ENCODE measurements at places on chromosomes 5 and 9.

DNA sequence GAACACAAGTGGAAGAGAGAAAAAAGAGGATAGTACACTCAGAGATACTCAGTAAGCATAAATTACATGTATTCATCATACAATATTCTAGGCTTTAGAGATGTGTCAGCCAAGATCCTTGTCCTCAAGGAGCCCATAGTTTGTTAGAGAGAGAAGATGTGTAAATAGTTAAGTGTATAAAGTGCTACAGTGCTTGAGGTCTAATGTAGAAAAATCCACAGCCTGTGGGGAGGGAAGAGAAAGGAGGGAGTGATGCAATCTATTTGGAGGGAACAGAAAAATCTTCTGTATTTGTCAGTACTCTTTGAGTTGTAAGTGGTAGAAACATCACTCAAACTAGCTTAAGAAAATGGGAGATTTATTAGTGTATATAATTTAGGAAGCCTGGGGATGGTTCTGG lies 81.9 kb downstream of the PALM2AKAP2 start:
- DNase-seq = no peak

DNA sequence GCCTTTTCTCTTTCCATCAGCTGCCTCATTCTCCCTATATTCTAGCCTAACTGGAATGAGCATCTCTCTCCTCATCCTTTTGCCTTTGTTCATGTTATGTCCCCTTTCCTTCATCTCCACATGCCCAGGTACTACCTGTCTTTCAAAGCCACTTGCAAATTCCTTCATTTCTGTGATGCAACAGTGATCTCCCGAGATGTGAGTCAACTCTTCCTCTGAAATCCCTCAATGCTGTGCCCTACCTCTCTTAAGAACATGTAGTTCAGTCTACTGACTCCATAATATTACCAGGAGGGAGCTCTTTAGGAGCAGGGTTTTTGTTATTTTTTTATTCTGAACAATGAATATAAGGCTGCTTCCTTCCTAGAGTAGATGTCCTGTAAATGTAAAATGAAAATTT lies 91.6 kb downstream of the ZNF462 start:
- no peak for DNase-seq

DNA sequence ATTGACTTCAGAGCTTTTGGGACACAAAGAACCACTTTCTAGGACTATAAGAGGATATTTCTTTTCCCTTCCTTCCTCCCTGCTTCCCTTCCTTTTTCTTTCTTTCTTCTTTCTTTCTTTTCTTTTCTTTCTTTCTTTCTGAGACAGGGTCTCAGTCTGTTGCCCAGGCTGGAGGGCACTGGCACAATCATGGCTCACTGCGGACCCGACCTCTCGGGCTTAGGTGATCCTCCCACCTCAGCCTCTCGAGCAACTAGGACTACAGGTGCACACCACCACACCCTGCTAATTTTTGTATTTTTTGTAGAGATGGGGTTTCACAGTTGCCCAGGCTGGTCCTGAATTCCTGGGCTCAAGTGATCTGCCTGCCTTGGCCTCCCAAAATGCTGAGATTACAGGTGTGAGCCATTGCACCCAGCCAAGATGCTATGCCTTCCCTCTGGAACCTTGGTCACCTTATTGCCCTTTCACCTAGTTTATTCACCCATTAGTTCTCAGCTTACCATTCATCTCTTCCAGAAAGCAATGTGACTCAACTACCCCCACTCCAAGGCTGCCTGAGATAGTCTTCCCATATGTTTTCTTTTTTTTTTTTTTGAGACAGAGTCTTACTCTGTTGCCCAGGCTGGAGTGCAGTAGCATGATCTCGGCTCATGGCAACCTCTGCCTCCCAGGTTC lies 10.1 kb downstream of the PLIN2 start:
- no peak for DNase-seq

- no peak for DNase-seq
These were observed 2.8 kb downstream of the MCCC2 start for GRCh38 chr5:71589903-71590302.

GRCh38 chr5:142946547-142947426 lies 176.6 kb downstream of the ARHGAP26 start:
- no peak for DNase-seq

DNA sequence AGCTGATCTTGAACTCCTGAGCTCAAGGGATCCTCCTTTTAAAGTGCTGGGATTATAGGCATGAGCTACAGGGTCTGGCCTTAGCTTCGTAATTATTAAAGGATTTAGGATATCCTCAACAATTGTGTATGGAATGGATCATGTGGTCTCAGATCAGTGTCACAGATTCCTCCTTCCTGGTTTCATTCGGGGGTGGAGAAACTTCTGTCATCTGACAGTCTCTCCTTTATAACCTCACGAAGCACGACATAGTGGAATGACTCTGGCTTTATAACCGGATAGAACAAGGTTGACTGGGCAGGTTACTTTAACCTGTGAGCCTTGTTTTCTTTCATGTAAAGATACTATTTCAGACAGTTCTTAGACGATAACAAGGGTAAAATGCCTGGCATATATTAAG lies 4.4 kb upstream of the GNG10 start:
- no peak for DNase-seq

GRCh38 chr5:38473008-38473407 lies 83.4 kb downstream of the LIFR start:
- DNase-seq = no peak

- no peak for DNase-seq
These were observed 89.9 kb upstream of the PTCH1 start for GRCh38 chr9:95606489-95607350.

- DNase-seq = no peak
These were observed 14.9 kb upstream of the SLC22A5 start for GRCh38 chr5:132354381-132355139.

DNA sequence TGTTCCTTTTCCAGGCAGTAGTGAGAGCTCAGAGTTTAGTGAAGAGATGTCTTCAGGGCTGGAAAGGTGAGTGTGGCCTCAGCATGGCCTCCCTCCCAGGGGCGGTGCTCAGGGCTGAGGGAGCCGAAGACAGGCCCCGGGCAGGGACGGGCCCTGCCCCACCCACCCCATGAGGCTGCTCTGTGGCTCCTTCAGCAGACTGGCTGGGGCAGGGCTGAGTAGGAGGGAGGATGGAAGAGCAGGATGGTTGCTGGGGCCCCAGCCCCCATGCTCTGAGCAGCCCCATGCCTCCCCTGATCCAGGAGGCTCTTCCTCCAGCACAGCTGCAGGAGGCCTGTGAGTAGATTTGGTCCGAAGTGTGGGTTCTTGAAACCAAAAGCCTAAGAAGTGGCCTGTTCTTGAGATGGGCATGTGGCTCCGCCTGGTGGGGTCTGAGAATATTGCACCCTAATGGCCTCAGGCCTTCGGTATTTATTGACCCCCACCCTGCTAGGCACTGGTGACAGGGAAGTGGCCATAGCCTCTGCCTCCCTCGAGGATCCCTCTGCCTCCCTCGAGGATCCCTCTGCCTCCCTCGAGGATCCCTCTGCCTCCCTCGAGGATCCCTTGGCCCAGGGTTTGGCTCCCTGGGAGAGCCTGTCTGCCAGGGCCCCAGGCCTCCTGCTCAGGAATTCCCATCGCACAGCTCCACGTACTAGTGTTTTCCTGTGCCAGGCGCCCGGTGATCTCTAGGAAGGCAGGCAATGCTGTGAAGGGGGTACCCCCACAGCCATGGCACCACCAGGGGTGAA lies 65.4 kb upstream of the GARNL3 start:
- DNase-seq = peak; percentile 46

DNA sequence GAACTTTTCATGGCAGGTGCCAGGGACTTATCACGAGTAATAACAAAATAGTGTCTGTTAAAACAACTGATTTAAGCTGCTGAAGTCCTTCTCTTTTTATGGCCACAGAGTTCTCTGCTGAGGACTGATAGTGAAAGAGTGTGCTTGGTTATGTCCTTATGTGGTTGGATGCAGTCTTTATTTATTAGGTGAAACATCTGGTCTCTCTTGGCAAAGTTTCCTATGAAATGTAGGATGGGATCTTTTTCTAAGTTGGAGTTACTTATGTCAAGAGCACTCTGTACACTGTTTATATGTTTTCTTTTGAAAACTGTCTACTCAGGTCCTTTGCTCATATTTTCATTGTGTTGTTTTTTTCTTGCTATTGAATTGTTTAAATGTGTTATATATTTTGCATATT lies 1816.1 kb upstream of the C9orf72 start:
- no peak for DNase-seq

DNA sequence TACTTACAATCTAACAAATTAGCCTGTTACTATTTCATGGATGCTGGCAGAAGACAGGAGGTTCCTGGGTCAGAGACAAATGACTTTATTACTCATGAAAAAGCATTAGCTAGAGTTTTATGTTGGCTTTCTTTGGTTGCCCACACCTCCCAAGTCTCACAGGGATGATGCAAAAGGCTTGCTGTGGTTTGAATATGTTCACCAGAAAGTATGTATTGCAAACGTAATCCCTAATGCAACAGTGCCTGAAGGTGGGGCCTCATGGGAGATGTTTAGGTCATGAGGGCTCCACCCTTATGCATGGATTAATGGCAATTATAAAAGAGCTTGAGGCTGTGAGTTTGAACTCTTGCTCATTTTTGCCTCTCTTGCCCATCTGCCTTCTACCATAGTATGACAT lies 28.5 kb downstream of the DPYSL3 start:
- no peak for DNase-seq

DNA sequence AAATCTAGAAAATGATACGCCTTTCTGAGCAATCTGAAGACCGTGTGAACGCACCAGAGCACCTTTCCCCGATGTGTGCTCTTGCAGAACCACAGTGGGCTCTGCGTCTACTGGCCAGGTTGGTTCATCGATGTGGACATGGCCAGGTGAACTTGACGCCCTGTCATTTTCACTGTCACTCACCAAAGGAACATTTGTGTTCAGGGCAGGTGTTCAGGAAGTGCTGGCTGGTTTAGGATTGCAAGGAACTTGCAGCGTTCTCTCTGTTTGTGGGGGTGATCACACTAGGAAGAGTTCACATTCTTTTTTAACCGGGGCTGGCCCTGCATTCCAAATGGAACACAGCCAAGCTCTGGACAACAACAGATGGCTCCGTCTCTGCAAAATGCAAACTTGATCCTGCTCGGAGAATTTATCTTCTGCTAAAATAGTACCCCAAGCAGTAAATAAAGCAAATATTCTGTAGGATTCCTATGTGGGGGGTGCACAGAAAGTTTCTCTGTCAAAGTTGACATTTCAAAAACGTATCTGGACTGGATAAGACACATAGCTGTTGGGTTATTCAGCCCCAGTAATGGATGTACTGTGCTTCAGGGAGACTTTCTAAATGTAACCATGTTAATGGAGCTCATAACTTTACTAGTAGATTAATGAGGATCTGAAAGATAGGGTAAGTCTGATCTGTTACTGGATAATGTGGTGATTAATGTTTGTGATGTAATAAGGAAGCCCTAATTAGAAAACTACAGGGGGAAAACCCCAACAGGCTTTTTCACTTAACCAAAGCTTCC lies 45.7 kb upstream of the FANCC start:
- DNase-seq = no peak

- DNase-seq = no peak
These were observed 355.4 kb downstream of the PDE4D start for GRCh38 chr5:59537961-59538749.

- no peak for DNase-seq
These were observed 226.1 kb downstream of the DTWD2 start for GRCh38 chr5:118762291-118762690.

GRCh38 chr5:132473668-132474067 lies 16.9 kb downstream of the IRF1 start:
- DNase-seq = no peak

GRCh38 chr9:69963803-69964202 lies 79.8 kb upstream of the MAMDC2 start:
- DNase-seq = no peak

DNA sequence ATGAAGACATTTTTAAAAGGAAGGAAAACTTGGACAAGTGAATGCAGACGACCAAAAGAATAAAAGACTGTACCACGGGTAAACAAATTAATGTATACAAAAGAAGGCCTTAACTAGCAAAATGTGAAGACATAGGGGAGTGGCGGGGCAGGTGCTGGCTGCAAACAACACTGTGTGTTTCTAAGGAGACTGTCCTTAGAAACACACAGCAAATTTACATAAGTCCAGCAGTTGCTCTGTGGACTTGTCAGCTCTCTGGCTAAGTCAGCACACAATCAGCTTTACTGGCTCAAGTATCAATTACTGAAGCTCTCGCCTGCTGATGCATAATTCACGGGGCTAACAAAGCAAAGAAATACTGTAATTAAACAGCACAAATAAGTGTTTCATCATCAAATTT lies 24.8 kb downstream of the PTBP3 start:
- no peak for DNase-seq

DNA sequence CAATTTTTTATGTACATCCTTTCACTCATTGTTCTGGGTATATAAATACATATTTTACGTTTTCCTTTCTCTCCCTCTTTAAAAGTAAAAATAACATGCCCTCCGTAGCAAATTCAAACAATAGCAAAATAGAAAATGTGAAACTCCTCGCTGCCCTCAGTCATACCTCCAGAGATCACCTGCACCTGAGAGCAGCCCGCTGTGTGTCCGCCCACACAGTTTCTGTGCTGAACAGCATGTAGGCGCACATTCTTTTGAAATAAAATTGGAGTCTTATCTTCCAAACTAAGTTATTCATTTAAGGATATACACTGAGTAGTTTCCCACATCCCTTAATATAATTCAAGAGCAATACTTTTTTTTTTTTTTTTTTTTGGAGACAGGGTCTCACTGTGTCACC lies 255.7 kb downstream of the AOPEP start:
- DNase-seq = no peak

DNA sequence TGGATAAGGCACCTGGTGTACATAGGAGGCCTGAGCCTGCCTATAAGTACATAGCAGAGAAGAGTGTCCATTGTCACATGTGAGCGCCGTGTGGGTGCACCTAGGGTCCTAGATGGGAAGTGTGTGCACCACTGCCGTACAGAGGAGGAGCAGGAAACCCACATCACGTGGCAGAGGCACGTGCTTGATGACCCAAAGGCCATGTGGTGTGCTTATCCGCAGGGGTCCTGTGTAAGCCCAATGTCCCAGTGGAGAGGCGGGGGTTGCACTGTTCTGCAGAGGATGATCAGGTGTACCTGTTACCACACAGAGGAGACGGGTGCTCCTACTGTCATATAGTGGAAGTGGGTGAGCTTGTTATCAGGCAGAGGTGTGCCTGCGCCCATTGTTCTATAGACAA lies 354.1 kb upstream of the IRX2 start:
- no peak for DNase-seq

GRCh38 chr5:87383216-87383615 lies 29.5 kb downstream of the CCNH start:
- DNase-seq = no peak

DNA sequence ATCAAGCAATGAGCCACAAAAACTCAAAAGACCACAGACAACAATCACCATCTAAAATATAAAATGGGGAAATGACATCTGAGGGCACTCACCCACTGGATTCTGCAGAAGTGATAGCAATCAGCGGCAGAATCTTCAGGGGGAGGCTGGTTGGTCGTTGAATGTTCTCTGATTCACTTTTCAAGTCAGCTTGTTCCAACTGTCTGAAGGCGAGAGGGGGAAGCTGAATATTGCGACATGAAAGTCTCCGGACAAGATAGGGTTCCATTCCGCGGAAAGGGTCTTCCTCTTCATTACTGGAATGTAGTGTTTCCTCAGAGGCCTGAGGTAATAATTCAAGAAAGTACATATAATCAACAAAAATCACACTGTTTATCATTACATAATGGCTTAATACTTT lies 94.9 kb upstream of the PDE4D start:
- DNase-seq = no peak

- no peak for DNase-seq
These were observed 5.3 kb downstream of the SLC4A9 start for GRCh38 chr5:140365282-140365681.

GRCh38 chr5:89036166-89036565 lies 153.2 kb upstream of the MEF2C start:
- no peak for DNase-seq

GRCh38 chr5:92402045-92402444 lies 1018.9 kb upstream of the ARRDC3 start:
- DNase-seq = no peak

All from stimulated activated CD8-positive, alpha-beta memory T cell treated with anti-CD3 and anti-CD28 coated beads, Interleukin-4, amount 100 ng/mL, for 1 hour (primary cell).